ENCODE measurements at places on chromosomes 5 and 9.

DNA sequence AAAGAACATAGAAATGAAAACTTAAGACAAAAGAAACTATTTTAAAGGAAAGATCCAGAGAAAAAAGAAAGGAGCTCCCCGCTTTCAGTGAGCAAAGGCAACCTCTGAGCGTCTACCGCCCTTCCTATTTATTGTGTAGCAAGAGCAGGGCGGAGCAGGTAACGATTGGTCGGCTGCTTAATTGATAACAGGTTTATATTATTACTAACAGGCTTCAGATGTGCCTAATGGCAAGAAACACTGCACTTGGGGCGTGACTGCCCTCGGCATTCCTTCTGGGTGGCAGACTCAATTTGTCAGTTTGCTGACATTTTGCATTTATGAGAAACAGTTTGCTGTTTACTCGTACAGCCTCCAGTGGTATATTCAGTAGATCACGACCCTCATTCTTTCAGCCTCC, 482.7 kb upstream of the C9orf72 start:
- no peak for DNase-seq

GRCh38 chr9:79013715-79014610, 557.8 kb upstream of the TLE4 start:
- no peak for DNase-seq

DNA sequence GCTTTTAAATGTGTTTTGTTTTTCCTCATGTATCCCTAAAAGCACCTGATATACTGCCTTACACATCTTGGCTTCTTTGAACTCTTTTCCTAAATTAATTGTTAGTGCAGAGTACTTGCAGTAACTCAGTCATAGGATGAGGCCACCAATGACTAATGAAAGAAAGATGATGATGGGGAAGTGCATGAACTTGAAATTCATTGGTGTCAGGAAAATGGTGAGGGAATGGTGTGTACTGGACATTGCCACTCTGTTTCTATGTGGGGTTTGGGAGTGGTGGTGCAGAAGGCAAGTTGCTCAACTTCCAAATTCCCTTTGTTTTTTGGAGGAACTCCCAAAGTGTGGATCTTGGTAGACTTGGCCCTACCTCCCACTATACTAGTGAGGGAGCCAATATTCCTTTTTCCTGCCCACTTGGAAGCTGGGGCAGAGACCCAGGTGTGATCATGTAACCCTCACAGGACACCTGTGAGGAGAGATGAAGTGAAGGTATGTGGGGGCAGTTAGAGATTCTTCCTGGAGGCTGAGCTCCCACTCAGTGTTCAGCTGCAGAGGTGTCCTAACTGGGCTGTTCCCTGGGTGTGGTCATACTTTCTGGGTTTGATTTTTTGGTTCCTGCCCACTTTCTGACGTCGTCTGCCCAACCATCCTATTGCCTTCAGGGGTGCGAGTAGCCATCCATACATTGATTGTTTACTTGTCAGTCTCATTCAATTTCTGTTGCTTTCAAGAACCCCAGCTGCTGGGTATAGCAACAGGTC, 298.5 kb downstream of the MAST4 start:
- DNase-seq = no peak

GRCh38 chr9:93091453-93092081, 4.5 kb upstream of the CARD19 start:
- DNase-seq = peak; percentile 42

GRCh38 chr5:126681970-126682369, 81.2 kb downstream of the PHAX start:
- DNase-seq = no peak

DNA sequence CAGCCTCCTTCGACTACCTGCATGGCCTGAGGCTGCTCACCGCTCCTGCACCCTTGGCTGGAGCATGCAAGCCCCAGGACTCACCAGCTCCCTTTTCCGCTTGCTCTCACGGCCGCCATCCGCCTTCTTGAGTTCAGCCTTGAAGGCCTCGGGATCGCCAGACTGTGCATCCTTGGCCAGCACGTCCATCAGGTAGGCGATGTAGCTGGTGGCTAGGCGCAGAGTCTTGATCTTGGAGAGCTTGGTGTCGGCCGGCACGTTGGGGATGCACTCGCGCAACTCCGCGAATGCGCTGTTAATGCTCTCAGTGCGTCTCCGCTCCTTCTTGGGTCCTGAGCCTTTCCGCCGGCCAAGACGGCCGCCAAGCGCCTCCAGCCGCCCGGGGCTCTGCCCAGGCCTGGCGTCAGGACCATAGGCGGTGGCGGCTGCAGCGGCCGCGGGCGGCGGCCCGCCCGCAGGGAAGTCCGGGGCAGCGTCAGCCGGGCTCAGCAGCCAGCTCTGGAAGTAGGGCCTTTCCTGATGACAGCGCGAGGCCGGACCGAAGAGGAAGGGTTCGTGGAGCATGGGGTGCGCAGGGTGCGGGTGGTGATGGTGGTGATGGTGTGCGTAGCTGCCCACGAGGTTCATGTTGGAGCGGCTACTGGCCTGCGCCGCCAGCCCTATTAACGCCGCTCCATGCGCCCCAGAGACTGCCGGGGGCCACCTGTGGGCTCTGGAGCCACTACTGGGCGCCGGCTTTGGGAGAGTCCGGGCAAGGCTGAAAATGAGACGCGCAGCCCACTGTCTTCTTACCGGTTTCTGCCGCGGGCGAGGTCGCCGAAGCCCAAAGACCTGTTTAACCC, 424 bp downstream of the HAND1 start:
- no peak for DNase-seq

DNA sequence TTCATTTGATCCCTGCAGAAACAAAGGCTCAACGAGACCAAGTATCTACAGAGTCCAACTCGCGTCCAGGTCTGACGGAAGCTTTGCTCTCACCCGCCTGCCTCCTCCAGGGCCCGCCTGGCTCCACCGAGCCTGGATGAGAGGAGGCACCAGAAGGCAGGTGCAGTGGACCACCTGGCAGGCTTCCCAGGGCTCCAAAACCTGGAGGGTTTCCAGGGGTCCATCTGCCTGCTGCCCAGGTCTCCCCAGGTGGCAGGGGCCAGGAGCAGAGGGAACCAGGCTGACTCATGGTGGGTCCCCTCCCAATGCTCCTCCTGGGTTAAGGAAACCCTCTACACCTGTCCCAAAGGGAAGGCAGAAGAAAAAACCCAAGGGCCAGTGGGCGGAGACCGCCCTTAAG, 59.5 kb downstream of the VAV2 start:
- DNase-seq = no peak

GRCh38 chr5:54305737-54306136, 4.6 kb downstream of the ARL15 start:
- no peak for DNase-seq

DNA sequence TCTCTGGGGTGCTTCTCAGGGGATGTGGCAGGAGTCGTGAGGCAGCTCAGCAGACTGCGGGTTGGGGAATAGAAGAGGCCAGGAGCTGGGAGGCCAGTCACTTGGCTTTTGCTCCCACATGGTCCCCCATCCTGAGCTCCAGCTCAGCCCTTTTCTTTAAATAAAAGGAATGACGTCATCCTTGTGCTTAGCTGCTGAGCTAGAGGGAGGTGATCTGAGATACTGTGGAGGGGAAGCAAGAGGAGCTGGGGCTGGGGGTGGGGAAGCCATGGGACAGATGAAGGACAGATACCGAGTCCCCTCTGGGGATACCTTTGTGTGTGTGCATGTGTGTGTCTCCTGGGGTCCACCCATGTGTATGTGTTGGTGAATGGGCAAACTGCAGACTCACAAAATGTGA, 89.0 kb upstream of the ARAP3 start:
- DNase-seq = no peak

DNA sequence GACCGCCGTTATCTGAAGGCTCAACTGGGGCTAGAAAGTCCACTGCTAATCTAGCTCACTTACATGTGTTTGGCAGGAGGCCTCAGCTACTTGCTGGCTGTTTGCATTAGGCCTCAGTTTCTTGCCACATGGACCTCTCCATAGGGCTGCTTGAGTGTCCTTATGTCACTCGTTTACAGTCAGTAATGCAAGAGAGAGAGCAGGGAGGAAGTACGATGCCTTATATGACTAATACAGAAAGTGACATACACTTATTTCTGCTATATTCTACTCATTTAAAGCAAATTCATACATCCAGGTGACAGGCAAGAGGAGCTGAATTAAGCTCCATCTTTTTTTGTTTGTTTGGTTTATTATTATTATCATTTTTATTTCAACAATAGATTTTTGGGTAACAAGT, 179.6 kb downstream of the LURAP1L start:
- DNase-seq = no peak

- DNase-seq = no peak
These were observed 385.1 kb upstream of the IRX1 start for GRCh38 chr5:3210531-3210930.

DNA sequence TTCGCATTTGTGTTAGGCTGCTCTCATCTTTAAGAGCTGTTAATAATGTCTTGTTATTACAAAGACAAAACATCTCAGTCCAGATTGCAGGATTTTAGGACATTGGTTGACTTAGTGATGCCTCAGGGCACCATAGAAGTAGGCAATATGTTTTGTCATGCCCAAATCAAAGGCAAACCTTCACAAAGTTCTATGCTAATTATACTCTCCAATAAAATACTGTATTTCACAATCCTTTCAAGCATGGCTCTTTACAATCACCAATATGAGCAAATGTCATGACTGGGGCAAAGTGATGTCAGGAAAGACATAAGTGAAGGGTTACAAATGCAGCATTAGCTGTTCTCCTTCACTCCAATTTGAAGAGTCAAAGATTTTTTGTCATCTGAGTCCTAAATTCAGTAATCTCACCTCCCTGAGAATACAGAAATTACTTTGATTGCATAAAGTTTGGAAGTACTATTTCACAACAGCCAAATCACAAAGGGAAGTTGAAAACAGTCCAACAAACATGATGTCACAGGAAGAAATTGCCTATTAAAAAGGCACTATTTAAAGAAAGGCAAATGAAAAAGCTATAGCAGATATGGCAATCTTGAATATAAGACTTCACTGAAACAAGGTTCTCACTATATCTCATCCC, 303.2 kb downstream of the PRR16 start:
- DNase-seq = no peak

- DNase-seq = no peak
These were observed 468.9 kb downstream of the DTWD2 start for GRCh38 chr5:118519466-118519865.

GRCh38 chr9:131092030-131092429, 4.3 kb upstream of the AIF1L start:
- DNase-seq = no peak

DNA sequence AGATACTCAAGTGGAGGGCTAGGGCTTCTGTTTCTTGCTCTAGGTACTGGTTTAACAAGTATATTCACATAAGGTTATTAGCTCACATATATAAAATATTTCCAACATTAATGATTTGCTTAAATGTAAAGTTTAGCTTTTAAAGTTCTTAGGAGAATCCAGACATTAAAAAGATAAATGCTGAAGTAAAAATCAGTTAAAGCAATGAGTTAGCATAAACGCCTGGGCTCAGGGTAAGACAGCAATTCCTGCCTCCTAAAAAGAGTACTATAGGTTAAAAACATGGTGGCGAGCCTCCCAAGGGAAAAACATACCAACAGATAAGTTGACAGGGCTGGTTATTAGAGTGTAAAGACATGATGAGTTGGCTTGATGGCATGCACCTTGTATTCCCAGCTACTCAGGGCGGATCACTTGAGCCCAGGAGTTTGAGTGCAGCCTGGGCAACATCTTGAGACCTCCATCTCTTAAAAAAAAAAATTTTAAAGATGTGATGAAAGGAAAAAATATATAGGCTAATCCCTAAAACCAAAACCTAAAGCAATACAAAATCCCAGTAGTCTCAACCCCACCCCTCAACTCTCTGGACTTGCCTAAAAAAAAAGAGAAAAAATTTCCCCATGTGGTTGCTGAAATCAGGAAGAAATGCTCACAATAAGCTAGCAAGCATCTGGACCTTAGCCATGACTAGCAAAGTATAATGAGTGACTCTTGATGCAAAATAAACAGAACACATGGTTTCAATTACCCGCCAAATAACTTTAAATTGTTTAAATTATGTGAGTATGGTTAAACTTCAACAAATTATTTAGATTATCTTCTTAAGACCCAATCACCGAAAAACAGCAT, 3.6 kb downstream of the GOLPH3 start:
- no peak for DNase-seq

- DNase-seq = no peak
These were observed 208.1 kb upstream of the S1PR3 start for GRCh38 chr9:88782931-88783710.

GRCh38 chr9:34170237-34170991, 8.4 kb upstream of the UBAP1 start:
- DNase-seq = no peak

DNA sequence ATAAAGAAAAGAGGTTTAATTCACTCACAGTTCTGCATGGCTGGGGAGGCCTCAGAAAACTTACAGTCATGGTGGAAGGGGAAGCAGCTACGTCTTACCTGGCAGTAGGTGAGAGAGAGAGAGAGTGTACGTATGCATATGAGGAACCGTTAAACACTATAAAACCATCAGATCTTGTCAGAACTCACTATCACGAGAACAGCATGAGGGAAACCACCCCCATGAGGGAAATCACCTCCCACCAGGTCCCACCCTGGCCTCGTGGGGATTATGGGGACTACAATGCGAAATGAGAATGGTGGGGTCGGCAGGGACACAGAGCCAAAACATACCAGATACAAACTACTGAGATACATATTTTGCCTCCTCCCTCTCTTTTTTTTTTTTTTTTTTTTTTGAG, 10.8 kb upstream of the FER start:
- DNase-seq = no peak

DNA sequence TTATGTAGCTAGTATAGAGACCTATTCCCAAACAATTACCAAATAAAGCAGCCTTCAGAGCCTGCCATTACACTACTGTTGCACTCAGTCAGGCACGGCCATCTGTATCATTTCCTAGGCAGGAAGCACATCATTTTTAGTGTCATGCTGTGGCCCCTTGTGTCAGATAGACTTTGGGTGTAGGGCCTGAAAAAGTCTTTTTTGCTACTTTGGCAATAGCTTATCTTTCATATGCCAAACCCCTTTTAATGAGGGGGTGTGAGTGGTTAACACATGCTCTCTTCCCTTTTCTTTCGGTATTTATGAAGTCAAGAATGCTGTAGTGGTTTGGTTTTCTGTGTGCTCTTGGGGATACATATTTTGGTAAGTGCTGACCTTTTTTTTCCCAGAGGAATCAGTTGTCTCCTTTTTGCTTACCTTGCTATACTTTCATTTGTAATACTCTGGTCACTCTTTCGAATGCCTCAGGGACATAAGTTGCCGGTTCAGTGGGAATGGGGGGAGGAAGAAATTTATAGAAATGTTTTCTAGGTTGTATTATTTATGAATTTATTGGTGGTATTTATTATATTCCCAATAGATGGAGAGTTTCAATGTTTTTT, 209.8 kb downstream of the CSNK1G3 start:
- no peak for DNase-seq

- no peak for DNase-seq
These were observed 14.4 kb downstream of the IL9 start for GRCh38 chr5:135881244-135881643.

GRCh38 chr5:130110328-130110727, 206.1 kb downstream of the CHSY3 start:
- no peak for DNase-seq

- no peak for DNase-seq
These were observed 20.4 kb upstream of the GDNF start for GRCh38 chr5:37860206-37860605.

DNA sequence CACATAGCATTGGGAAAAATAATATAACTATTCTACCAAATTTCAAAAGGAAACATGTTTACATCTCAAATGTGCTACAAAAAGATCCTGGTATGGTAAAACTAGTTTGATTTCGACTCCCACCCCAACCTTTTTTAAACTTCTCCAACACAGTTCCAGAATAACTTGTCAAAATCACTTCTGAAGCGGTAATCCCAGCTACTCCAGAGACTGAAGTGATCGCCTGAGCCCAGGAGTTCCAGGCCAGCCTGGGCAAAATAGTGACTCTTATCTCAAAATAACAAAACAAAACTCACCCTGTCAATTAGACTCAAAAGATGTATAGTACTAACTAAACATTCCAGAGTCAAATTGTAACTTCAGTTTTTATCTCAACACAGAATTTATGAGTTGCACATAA, 71.3 kb upstream of the RNF38 start:
- DNase-seq = no peak

Measured in CD8-positive, alpha-beta T cell (primary cell).